ENCODE measurements at places on chromosomes 5 and 9. TPM values are rescaled to one million over a fixed set of nuclear protein-coding genes. Genes with fewer than 3 reads are reported as not detected.

- no peak for DNase-seq
These were observed 24.4 kb upstream of the RNF38 start for GRCh38 chr9:36424289-36425055.

GRCh38 chr5:72468606-72469005, 38.6 kb downstream of the ZNF366 start:
- peak; percentile 36 for DNase-seq

GRCh38 chr5:173598686-173599085, 17.8 kb downstream of the BOD1 start:
- no peak for DNase-seq

- peak; percentile 87 for DNase-seq
These were observed at the start of gene FAM193B for GRCh38 chr5:177554474-177555111. FAM193B (minus strand) TSS chr5:177554563; CDS start chr5:177554458, 105 bp downstream.

DNA sequence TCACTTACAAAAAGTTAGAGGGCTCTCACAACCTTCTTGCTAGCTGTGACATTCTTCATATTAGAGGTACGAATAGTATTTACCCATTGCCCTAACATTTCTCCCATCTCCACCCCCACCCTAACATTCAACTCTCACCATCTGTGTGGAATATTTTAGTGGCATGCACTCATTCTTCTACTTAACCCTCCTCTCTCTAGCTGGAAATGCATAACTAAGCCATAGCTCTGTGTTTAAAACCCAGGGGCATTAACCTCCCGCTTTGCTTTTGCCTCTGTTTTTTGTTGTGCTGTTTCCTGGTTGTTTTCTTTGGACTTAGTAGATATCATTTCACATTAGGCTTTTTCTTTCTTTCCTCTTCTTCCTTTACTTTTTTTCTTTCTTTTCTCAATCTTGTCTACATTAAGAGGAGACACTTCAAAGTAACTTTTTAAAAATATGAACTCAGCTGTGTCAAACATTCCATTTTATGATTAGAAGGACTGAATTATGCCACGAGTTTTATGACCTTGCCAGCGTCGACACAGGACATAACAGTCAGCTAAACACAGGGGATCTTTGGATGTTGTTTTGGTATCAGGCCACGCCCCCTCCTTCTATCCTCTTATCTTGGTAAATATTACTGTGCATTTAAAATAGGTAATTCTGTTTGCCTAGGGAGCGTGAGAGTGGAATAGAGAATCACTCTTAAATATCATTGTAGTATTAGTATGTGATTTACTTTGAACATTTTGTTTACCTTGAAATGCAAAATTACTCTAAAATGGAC, 236.0 kb downstream of the CD180 start:
- DNase-seq = peak; percentile 45

DNA sequence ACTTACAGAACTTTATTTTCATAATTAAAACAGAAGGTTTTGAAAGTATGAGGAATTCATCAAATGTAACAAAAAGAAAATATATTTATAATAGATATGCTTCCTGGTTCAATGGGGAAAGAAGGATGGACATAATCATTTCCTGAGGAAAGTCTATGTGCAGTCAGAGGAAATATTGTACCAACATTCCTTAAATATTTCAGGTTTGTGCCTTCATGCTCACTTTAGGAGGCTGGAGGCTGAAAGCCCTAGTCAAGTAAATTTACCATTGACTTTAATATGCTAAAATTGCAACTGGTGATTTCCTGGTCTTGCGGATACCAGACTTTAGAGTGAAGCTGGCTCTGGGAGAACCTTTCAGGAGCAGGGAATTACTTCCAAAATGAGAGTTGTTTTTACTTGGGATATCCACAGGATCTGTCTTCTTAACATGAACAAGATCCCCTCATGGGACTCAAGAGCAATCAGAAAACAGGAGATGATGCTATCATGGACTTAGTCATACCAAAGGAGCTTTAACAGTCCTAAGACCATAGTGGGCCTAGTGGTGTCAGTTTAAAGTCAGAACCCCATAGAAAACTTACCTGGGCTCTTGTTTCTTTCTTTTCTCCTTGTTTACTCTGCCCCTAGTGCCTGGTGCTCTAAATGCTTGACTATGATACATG, 762.8 kb upstream of the GRAMD2B start:
- peak; percentile 42 for DNase-seq

DNA sequence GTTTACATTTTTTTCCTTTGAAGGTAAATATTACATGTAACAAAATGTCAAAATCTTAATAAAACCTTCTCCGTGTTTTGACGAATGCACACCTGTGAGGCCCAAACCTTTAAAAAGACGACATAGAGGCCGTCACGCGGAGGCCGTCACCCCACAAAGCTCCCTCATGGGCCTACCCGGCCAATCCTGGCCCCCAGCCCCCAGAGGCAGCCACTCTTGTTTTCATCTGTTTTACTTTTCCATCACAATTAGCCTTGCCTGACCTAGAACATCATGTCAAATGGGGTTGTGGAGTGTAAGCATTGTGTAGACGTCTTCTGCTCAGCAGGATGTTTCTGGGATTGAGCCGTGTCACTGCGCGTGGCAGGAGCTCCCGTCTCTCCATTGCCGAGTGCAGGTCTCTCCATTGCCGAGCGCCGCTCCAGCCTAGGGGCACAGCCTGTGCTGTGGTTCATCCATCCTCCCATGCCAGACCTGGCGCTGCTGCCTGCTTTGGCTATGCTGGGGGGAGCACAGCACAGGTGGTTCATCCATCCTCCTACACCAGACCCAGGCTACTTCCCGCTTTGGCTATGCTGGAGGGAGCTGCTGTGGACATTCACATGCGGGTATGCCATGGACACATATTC, 52.2 kb upstream of the IRX4 start:
- DNase-seq = no peak

SOHLH1 gene
- not detected for total RNA-seq

Data from fibroblast of the aortic adventitia (primary cell).